Activated CD4-positive, alpha-beta T cell treated with anti-CD3 and anti-CD28 coated beads for 36 hours (primary cell): ENCODE measurements at places on chromosomes 4 and X. TPM values are rescaled to one million over a fixed set of nuclear protein-coding genes. Genes with fewer than 3 reads are reported as not detected.

The ALB gene
- total RNA-seq, result not detected

GRCh38 chrX:53163436-53163835 lies 61.6 kb downstream of the KDM5C start:
- peaks cover 3% of the 10 kb centered on the region for H3K36me3 ChIP-seq
- no peak for DNase-seq
- H3K27ac ChIP-seq, result no peak overlapping the region
- no peaks in the 10 kb centered on the region for H3K27me3 ChIP-seq

The CDS1 gene
- total RNA-seq, result 0.21 TPM

- peak within 1 kb of the TSS; percentile 86 for H3K27ac ChIP-seq
- H3K36me3 ChIP-seq, result no peaks in the 10 kb centered on the region
- H3K4me1 ChIP-seq, result peaks cover 21% of the 10 kb centered on the region
- peak within 1 kb of the TSS; percentile 58 for H3K4me3 ChIP-seq
- H3K27me3 ChIP-seq, result no peaks in the 10 kb centered on the region
Observed at GRCh38 chr4:89894649-89895550, at the start of gene MMRN1. MMRN1 (plus strand) TSS chr4:89894854; CDS start chr4:89894972, 118 bp downstream.

The USP17L21 gene
- total RNA-seq, result not detected

The ELF2 gene
- 26.2 TPM for total RNA-seq

DNA sequence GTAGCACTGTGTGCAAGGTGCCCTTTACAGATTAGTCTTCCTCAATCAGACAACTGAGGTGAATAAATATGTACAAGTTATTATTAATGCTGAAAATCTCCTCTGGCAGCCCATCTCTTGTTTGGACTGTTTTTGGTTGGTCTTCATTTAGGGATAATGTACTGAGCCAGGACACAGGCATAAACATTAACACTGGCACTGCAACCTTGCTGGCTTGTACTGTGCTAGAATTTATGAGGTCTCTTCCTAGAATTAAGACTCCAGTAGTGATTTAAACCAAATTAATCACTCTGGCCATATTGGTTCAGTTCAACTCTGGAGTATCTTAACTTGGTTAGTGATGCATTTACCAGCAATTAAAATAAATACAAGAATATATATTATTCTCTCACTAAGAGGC lies 244.7 kb upstream of the GK2 start:
- H3K27ac ChIP-seq, result no peak overlapping the region
- H3K36me3 ChIP-seq, result no peaks in the 10 kb centered on the region
- no peak overlapping the region for H3K4me3 ChIP-seq
- DNase-seq, result no peak
- H3K27me3 ChIP-seq, result no peaks in the 10 kb centered on the region

DNA sequence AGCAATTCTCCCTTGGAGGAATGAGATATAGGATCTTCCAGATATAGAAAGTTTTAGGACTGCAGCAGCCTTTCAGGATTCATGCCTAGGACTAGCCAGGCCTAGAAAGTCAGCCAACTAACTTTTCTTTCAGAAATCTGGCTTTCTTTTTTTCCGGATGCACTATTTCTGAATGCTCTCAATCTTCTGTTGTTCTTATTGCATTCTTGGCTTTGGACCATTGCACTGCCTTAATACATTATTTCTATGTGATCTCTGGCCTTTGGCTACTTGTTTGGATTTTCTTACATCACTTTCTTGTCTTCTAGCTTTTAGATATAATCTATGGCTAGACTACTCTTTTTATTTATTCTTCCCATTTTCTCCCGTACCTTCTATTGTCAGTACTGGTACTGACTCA lies 813.1 kb upstream of the HTR2C start:
- H3K4me3 ChIP-seq, result no peak overlapping the region
- H3K36me3 ChIP-seq, result no peaks in the 10 kb centered on the region
- no peaks in the 10 kb centered on the region for H3K4me1 ChIP-seq
- no peak overlapping the region for H3K27ac ChIP-seq
- no peak for DNase-seq

DNA sequence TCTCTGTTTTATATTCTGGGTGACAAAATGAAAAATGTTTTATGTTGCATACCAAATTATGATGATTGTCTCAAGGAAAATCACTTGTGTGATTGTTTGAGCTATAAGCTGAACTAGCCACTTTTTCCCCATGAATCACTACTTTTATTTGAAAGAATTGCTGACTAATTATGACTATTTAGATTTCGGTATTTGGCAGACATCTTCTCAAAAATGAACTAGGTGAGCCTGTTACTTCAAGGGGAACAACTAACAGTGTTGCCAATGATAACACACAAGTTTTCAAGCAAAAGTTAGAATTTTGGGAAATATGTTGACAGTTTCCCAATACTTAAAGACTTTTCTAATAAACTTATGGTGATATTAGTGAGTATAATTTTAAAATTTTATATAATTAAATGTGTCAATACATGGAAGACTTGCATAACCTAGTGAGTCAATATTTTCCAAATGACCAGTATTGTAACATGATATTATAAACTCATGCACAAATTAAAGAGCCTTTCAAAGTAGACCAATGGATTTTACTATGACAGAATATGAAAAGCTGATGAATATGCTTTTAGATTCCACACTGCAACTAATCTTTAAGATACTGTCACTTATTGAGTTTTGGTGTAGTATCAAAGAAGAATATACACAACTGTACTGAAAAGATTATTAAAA lies 187.7 kb upstream of the GATB start:
- no peak for DNase-seq
- no peaks in the 10 kb centered on the region for H3K4me1 ChIP-seq
- H3K4me3 ChIP-seq, result no peak overlapping the region
- no peak overlapping the region for H3K27ac ChIP-seq
- H3K27me3 ChIP-seq, result no peaks in the 10 kb centered on the region
- peaks cover 8% of the 10 kb centered on the region for H3K36me3 ChIP-seq

DNA sequence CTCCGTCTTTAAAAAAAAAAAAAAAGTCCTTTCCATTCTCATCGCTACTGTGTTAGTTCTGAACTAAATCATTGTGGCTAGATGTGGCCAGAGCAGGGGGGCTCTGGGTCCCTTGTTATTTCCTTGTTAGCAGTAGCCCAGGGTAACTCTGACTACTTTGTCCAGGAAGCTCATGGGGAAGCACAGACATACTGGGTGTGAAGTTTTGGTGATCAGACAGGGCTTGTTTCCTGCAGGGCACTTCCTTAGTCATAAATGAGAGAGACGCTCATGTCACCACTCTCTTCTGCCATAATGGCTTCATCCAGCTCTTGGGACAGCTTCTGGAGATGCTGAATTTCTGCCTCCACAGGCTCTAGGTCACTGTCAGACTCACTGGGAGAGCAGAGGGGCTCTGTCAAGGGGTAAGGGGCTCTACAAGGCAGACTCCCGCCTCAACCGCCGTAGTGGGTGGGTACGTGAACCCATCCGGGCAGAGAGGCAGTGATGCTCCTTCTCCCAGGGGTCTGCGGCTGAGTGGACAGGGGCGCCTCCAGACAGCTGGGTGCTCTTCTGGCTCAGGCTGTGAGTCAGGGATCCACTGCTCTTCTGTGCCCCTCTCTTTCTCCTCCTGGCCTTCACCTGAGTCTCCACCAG lies 12.9 kb downstream of the STIM2 start:
- H3K4me3 ChIP-seq, result peak overlapping the region; percentile 4
- peaks cover 22% of the 10 kb centered on the region for H3K36me3 ChIP-seq
- H3K4me1 ChIP-seq, result peaks cover 80% of the 10 kb centered on the region
- peak; percentile 77 for DNase-seq

The TIMM8A gene
- 23.8 TPM for total RNA-seq

GRCh38 chr4:88949605-88950004 lies 107.4 kb downstream of the FAM13A start:
- DNase-seq, result no peak
- no peaks in the 10 kb centered on the region for H3K36me3 ChIP-seq
- H3K27me3 ChIP-seq, result no peaks in the 10 kb centered on the region
- no peak overlapping the region for H3K27ac ChIP-seq

DNA sequence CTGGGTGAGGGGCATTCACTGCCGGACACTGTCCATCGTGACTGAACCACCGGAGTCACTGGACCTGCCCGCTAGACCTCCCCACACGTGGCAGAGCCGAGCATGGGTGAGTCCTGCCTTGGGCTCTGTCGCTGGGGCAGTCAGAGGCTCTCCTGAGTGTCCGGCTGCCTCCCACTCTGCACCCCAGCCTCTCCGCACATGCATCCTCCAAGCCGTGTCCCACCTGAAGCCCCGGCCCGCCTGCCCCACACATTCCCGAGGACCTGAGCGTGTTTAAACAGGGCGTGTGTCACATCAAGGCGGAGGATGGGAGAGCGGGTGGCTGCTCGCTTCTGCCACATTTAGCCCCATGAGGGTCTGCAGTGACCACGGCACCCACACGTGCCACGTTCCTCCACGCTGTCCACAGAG lies 4.7 kb downstream of the CPLX1 start:
- DNase-seq, result no peak
- H3K4me1 ChIP-seq, result no peaks in the 10 kb centered on the region
- H3K4me3 ChIP-seq, result no peak overlapping the region
- peaks cover 32% of the 10 kb centered on the region for H3K27me3 ChIP-seq
- H3K27ac ChIP-seq, result no peak overlapping the region
- no peaks in the 10 kb centered on the region for H3K36me3 ChIP-seq

GRCh38 chrX:141201962-141202361 lies 25.0 kb upstream of the LDOC1 start:
- no peak overlapping the region for H3K4me3 ChIP-seq
- H3K4me1 ChIP-seq, result no peaks in the 10 kb centered on the region
- no peaks in the 10 kb centered on the region for H3K36me3 ChIP-seq
- DNase-seq, result no peak
- H3K27me3 ChIP-seq, result no peaks in the 10 kb centered on the region

DNA sequence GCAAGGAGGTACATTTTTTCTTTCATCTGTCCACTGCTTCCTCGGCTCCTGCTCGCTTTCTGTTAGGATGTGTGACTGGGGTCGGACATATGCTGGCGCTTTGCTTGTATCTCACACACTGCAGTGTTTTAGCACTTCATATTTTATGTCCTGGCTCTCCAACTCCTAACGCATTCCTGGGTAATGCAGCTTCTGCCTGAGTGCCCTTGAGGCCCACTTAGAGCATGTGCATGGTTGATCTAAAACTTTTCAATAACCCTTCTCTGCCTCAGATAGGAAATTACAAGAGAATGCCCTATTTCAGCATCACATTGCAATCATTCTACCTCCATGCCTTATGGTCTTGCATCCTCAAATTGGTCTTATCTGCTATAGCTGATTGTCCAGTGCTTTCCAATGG lies 65.3 kb downstream of the NEIL3 start:
- no peaks in the 10 kb centered on the region for H3K4me1 ChIP-seq
- no peak overlapping the region for H3K27ac ChIP-seq
- no peak for DNase-seq
- no peaks in the 10 kb centered on the region for H3K27me3 ChIP-seq

- no peaks in the 10 kb centered on the region for H3K36me3 ChIP-seq
- H3K27ac ChIP-seq, result no peak within 1 kb of the TSS
- H3K27me3 ChIP-seq, result peaks cover 34% of the 10 kb centered on the region
- H3K4me1 ChIP-seq, result peaks cover 2% of the 10 kb centered on the region
- H3K4me3 ChIP-seq, result no peak within 1 kb of the TSS
Observed at GRCh38 chr4:24912252-24913118, at the start of gene CCDC149. CCDC149 (minus strand) TSS chr4:24913042; CDS start chr4:24912864, 178 bp downstream.

The NDST4 gene
- not detected for total RNA-seq

The SLITRK2 gene
- not detected for total RNA-seq

DNA sequence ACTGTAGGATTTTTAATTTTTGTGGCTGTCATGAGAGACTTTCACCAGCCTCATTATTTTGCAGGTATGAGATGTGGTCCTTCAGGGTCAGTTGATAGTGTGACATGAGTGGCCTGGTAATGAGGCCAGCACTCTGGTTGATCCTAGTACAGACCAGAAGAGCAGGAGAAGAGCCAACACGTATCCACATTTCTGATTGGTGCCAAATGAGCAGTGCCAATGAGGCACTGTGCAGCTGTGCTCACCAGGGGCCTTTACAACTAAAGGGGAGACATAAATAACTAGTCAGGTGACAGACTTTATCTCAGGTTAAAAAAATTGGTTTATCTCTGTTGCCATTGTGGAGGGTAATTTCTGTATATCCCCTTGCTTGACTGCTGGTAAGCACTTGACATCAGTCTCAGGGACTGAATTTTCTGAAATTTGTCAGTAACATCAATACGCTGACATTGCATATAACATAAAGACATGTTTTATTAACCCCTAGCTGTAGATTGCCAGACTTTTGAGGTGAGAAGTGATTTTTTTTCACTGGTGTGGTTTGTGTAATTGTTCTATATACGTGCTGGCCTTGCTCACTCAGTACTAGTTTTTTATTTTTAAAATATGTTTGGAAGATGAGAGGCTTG lies 101.2 kb downstream of the AFF1 start:
- DNase-seq, result no peak
- no peaks in the 10 kb centered on the region for H3K27me3 ChIP-seq
- H3K4me1 ChIP-seq, result peaks cover 44% of the 10 kb centered on the region
- H3K36me3 ChIP-seq, result peaks cover under 1% of the 10 kb centered on the region

The SLC9A7 gene
- 16.3 TPM for total RNA-seq

- no peak for DNase-seq
- no peaks in the 10 kb centered on the region for H3K36me3 ChIP-seq
Observed at GRCh38 chr4:161919442-161920220, 244.2 kb downstream of the FSTL5 start.

GRCh38 chr4:37646247-37646646 lies 39.9 kb downstream of the RELL1 start:
- no peak overlapping the region for H3K27ac ChIP-seq
- H3K27me3 ChIP-seq, result no peaks in the 10 kb centered on the region
- H3K36me3 ChIP-seq, result peaks cover 8% of the 10 kb centered on the region
- no peak overlapping the region for H3K4me3 ChIP-seq
- DNase-seq, result no peak

The ARHGAP36 gene
- not detected for total RNA-seq

The CXorf65 gene
- 15.7 TPM for total RNA-seq

The RBMXL3 gene
- not detected for total RNA-seq

The JADE3 gene
- 2.7 TPM for total RNA-seq

GRCh38 chrX:20432048-20432447 lies 165.3 kb upstream of the RPS6KA3 start:
- no peaks in the 10 kb centered on the region for H3K27me3 ChIP-seq
- no peaks in the 10 kb centered on the region for H3K36me3 ChIP-seq
- H3K27ac ChIP-seq, result no peak overlapping the region
- H3K4me1 ChIP-seq, result peaks cover 22% of the 10 kb centered on the region
- DNase-seq, result no peak

GRCh38 chrX:82748906-82749505 lies 759.1 kb upstream of the POU3F4 start:
- DNase-seq, result no peak
- H3K36me3 ChIP-seq, result no peaks in the 10 kb centered on the region
- H3K4me3 ChIP-seq, result no peak overlapping the region

DNA sequence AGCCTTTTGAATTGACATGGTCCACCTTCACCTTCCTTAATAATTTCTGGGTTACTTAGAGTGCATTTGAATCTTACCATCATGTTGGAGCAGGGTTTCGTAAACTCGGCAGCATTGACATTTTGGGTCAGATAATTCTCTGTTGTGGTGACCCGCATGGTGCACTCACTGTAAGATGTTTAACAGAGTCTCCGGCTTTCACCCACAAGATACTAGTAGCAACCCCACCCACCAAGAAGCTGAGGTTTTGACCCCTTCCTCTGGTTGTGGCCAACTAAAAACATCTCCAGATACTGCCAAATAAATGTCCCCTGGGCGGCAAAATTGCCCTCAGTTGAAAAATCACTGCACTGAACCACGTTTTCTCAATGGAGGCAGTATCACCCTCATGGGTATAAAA lies 62.7 kb downstream of the CHST7 start:
- H3K27ac ChIP-seq, result no peak overlapping the region
- H3K36me3 ChIP-seq, result peaks cover 16% of the 10 kb centered on the region
- no peak for DNase-seq
- H3K4me3 ChIP-seq, result no peak overlapping the region
- H3K27me3 ChIP-seq, result no peaks in the 10 kb centered on the region

The NPY1R gene
- not detected for total RNA-seq

GRCh38 chr4:2961421-2961810 lies 1.8 kb downstream of the NOP14 start:
- peak; percentile 56 for DNase-seq
- H3K4me3 ChIP-seq, result peak overlapping the region; percentile 83
- H3K27ac ChIP-seq, result peak overlapping the region; percentile 86
